ENCODE measurements at places on chromosomes 2 and 18.

GRCh38 chr2:203925512-203926158 is 10.9 kb upstream of the ICOS start:
- DNase-seq = no peak

- no peak for DNase-seq
Observed at GRCh38 chr2:237892984-237893595, 33.7 kb downstream of the RAMP1 start.

DNA sequence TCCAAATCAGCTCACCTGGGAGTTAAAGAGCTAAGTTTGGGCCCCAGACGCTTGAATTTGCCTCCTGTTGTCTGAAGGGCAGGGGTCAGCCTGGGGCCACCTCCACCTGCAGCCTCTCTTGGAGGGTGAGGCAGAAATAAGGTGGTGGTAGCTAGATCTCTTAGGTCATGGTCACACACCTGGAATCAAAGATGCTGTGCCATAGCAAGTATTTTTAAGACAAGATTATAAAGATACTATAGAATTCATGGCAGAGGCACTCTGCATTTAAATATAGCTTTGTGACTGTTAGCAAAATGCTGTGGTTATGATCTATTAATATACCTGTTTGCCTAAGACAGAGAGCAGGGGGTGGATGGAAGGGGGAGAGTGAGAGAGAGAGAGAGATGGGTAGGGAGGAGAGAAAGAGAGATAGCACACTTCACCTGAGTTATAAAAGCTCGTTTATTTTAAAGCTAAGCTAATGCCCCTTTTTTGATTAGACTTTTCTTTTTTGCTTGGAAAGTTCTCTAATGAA is 242.7 kb downstream of the TMEM182 start:
- DNase-seq = no peak

GRCh38 chr2:229661478-229661877 is 52.9 kb downstream of the DNER start:
- DNase-seq = no peak

GRCh38 chr2:52611759-52612158 is 1155.8 kb upstream of the CHAC2 start:
- DNase-seq = no peak

DNA sequence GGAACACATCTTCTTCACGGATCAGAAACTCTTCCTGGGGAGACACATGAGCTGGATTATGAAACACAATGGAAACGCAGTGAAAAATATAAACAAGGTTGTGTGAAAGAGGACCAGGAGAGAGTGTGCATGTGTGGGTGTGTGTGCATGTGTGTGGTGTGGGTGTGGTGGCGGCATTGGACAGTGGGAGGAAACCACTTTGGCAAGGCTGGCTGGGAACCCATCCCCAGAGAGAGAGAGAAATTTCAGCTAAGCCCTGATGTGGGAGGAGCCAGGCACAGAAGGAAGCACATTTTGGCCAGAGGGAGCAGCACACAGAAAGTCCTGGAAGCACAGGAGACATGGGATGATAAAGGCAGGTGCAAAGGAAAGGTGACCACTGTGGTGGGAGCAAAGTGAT is 147.6 kb upstream of the COPS8 start:
- DNase-seq = no peak

DNA sequence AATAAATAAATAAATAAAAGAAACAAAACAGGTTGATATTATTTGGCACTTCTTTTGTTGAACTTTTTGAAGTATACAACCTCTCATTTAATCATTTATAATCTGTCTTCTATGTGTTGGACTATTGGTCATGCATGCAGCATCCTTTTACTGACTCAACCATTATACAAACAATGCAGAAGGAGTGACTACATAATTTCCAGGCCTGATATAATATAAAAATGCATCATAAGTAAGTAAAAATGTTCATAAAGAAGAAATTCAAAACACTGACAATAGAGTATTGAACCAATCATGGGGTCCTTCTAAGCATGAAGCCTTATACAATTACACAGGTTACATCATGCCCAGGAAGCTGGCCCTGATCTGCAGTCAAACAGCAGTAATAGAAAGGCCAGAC is 141.5 kb upstream of the FN1 start:
- no peak for DNase-seq

DNA sequence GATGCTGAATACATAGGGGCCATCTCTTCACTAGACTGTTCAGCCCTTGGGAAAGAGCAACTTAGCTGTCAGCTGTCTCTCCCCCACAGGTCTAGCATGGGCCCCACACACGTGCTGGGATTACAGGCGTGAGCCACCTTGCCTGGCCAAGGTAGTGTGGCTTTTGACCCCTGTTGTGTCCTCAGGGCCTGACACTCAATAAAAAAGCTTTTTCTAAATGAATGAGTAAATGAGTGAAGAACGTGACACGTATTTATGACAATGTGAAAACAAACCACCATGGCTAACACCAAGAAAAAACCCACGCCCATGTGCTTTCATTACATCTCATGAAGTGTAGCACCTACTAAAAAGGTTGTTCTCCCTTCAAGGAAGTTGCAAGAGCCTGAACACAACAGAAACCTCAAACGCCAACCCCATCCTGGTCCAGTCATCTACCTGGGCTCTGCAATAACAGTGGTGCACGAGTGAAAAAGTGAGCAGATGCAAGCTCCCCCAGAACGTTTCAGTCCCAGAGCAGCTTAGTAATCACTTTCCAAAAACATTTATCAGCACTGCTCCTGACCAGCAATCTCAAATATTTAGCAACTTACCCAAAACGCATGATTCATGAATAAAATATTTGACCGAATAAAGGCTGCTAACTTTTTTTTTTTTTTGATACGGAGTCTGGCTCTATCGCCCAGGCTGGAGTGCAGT is 3.4 kb downstream of the WDFY1 start:
- DNase-seq = peak; percentile 82

DNA sequence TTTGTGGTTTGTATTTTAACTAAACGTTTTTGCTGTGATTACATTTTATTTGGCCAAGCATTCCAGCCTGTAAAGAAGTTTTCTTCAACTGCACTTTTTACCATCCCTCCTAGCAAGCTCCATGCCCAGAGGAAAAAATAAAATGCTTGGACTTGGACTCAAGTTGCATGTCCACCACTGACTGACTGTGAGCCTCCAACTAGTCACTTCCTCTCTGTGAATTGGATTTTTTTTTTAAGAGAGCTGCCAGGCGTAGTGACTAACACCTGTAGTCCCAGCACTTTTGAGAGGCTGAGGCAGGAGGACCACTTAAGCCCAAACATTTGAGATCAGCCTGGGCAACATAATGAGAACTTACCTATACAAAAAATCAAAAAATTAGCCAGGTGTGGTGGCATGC is 1185.2 kb upstream of the PIK3C3 start:
- no peak for DNase-seq

DNA sequence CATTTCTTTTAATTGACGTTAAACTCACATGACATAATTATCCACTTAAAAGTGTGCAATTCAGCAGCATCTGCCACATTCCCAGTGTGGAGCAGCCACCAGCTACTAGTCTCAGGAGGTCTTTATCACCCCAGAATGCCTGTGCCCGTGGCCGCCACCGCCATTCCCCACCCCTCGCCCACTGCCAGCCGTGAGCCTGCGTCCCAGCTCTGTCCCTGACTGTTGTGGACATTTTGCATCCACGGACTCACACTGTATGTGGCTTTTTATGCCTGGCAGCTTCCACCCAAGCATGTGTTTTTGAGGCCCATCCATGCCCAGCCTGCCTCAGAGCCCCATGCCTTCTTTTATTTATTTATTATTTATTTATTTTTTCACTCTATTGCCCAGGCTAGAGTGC is 9.2 kb downstream of the BOK start:
- DNase-seq = no peak

DNA sequence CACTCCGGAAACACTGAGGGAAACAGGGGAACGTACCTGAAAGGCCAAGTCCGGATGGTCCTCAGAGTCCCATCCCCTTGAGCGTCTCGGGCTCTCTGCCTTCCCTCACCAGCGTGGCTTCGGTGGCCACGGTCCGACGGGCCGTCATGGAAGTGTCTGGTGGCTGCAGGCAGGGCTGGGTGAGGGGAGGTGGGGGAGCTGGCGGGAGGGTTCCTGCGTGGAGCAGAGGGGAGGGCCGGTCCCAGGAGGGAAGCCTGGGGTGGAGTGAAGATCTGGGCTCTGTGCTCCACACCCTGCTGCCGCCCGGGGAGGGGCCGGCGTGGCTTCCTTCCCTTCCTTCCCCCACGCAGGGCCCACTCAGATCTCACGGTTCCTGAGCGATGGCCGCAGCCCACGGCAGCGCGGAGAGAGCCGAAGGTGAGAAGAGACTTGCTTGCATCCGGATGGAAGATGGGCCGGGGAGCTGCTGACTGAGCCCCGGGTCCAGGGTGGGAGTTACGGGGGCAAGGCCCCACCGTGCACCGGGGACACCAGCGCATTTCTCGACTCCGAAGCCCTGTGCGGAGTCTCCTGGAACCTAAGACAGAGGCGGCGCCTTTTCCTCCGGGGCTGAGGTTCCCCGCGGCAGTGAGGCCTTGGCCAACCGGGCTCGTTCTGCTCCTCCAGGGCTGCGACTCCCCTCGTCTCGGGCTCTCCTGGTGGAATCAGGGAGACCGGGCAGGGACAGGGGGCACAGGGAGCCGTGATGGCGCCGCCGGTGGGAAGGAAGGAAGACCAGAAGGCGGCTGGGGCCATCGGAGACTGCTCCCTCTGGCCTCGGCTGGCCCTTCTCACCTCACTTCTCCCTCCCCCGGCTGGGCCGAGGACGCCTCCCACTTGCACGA is 49.1 kb downstream of the KCNF1 start:
- DNase-seq = no peak

DNA sequence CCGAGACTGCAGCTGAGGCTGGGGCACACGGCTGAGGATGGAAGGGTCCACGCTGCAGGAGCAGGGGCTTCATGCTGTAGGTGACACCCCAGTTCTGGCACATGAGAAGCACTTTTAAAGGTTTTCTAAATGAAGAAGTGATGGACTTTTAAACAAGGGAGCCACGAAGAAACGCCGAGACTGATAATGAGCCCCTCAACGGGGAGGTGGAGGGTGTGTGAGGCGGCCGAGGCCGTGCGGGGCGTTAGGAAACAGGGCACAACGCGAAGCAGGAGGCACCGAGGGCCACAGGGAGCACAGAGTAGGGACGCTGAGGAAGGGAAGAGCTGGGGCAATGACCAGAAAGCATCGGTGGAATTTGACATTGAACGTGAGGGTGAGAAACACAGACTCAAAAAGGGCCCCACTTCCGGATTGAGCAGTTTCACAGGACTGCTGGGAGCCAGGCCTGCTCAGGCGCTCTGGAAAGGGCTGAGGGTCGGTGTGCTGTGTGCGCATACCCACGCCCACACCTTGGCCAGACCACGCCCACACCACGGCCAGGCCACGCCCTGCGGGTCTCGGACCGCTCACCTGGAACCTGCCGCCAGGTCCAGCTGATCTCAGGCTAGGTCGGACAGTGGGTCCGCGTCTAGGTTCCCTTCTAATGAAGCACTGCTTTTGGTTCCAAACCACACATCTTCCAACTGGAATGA is 115.7 kb downstream of the GYPC start:
- no peak for DNase-seq

DNA sequence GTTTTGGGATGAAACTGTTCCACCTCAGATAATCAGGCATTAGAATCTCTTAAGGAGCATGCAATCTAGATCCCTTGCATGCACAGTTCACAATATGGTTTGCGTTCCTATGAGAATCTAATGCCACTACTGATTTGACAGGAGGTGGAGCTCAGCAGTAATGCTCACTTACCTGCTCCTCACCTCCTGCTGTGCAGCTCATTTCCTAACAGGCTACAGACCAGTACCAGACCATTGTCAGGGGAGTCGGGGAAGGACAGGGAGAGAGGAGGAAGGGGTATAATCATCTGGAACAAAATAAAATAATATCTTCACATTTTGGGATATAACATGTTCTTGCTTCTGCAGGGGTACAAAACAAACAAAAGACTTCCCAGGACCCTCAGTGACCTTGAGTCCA is 532.0 kb upstream of the FSHR start:
- no peak for DNase-seq

DNA sequence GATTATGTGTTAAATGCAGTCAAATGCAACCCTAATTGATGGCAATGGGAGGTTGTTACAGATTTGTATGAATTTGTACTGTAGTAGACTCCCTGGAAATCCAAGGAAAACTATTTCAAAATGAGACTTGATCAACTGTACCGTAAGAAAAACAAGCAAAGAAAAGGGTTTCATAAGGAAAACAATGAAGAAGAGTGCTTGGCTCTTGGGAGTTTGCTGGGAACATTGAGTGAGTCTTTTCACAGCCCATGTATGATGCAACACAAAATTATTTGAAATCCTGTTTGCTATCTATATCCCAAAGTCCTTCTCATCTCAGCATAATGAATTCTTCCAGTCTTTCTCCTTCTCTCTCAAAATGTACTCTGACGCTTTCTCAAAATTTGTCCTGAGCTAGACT is 67.0 kb upstream of the OSR1 start:
- DNase-seq = no peak

DNA sequence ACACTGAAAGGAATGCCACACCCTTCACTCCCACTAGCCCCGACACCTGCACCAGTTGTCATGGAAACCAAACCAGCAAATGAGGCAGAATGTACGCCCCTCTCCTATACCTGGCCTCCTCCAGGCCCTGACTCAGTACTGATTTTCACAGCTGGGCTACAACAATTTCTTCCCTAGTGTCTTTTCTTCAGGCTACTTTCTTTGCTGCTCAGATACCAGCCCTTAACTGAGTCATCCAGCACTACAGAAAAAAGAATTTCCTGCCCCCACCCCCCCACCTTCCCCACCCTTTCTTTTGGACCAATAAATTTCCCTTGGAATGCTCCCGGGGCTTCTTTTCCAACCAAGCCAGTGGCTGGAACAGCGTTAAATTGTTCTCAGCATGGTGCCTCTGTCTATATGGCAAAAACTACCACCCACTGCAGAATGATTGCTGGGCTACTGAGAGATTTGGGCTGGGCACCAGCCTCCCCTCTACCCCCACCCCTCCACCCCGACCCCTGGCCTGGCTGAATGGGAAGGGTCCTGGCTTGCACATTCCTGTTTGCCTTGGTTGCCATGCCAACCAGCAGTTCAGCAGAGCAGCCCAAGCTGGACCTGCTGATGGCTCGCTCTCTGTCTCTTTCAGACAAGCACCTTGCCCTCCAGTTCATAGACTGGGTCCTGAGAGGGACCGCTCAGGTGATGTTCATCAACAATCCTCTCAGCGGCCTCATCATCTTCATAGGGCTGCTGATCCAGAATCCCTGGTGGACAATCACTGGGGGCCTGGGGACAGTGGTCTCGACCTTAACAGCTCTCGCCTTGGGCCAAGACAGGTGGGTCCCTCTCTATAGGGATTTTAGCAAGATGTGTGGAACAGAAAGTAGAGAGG is 11.3 kb downstream of the SLC14A2 start:
- DNase-seq = no peak

DNA sequence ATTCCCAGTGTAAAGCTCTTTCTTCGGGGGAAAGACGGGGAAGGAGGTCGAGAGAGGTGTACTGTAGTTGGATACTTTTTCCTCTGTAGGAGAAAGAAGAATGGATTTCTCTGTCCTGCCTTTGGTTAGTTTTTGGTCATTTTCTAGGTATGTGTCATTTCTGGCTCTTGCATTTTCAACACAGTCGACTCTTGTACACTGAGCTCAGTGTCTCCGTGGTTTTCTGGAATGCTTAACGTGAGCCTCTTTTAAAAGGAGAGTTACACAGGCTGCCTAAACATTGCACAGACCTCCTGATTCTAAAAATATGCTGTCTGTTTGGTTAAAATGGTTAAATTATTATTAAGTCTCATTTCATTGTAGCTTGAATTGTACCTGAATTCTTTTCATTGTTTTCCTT is 21.8 kb upstream of the GLS start:
- DNase-seq = no peak

Data from activated T-cell treated with anti-CD3 and anti-CD28 coated beads, Interleukin-2, amount 50 U/mL, for 48 hours (primary cell).